ENCODE measurements at places on chromosomes 7 and 10.

GRCh38 chr7:34740840-34741239, 82.8 kb downstream of the NPSR1 start:
- no peak for DNase-seq

GRCh38 chr7:123401295-123401694, 133.1 kb downstream of the IQUB start:
- DNase-seq = no peak

- no peak for DNase-seq
Observed at GRCh38 chr7:26170663-26171062, 18.7 kb downstream of the NFE2L3 start.

DNA sequence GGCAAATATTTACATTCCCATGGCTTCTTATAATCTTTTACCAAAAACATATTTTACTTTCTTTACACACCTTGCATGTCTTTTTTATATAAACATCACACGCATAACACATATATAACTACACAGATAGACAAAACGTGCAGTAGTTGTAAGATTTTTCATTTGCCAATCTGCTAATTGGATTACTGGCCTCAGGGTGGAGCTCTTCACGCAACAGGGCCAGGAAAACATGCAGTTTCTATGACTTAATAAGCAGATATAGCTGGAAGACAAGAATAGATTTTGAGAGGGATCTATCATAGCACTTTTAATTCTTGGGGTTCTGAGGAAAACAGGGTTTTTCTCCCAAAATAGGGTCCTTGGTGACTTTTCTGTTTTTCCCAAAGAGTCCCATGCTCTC, 12.7 kb downstream of the ACADSB start:
- DNase-seq = no peak

DNA sequence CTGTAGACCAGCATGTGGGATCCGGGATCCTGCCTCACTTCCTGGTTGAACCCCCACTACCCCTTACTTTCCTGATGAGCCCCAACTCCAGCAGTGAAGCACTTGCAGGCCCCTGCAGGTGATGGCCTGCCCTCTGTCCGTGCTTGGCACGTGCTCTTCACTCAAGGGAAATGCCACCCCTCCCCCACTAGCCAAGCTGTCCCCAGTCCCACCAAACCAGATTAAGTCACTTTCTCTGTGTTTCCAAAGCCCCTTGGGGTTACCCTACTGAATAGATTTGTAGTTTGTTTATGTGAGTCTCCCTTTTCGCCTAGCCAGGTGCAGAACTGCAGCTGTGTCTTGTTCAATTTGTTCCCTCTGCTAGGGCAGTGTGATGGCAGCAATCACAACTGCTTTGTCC, 121.7 kb downstream of the WDFY4 start:
- no peak for DNase-seq

DNA sequence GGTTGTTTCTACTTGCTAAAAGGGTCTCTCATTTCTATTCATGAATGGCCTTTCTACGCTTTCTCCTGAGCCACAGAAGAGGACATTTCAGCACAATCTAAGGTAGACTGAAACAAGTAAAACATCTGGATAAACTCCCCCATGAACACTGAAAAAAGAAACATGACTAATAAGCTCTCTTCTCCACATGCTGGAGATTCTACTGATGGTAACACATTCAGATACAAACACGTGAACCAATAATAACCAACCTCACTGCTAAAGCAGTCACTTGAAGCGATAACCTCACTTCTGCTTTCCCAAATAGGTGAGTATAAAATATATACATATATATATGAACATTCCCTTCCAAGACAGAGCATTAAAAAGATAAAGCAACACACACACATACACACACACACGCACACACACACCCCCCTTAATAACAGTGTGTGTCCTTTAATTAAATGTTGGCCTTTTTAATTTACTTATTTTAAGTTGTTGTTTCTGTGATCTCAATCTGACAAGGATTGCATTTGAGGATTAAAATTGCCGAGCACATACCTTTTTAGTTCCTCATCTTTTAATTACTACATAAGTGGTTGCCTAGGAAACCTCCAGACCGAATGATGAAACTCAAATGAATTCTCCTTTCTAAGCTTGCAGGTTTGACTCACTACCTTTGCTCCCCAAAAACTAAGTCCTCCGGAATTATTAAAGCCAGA, 292.4 kb upstream of the KLF14 start:
- no peak for DNase-seq

- DNase-seq = no peak
Observed at GRCh38 chr7:54331311-54331710, 210.9 kb upstream of the VSTM2A start.

DNA sequence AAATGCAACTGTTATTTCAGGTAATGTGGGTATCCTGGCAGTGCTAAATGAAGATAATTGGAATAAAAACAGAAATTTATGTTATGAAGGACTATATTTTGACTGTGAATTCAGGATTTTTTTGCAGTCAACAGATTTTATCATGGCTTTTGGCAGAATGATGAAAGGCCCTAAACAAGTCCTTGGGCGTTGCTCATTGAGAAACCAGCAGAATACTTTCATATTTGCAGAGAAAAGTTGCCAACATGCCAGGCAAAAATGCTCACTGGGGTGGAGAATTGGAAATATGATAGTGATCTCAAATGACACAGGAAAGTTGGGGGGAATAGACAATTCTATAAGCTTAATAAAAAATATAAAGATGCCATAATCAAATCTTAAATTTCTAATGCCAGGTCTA, 121.1 kb downstream of the GPR85 start:
- DNase-seq = no peak

Data from COLO829 (cell line).